ENCODE measurements at places on chromosomes 5 and 9. TPM values are rescaled to one million over a fixed set of nuclear protein-coding genes. Genes with fewer than 3 reads are reported as not detected.

- DNase-seq = no peak
Observed at GRCh38 chr9:125663127-125663526, 43.9 kb downstream of the MAPKAP1 start.

DNA sequence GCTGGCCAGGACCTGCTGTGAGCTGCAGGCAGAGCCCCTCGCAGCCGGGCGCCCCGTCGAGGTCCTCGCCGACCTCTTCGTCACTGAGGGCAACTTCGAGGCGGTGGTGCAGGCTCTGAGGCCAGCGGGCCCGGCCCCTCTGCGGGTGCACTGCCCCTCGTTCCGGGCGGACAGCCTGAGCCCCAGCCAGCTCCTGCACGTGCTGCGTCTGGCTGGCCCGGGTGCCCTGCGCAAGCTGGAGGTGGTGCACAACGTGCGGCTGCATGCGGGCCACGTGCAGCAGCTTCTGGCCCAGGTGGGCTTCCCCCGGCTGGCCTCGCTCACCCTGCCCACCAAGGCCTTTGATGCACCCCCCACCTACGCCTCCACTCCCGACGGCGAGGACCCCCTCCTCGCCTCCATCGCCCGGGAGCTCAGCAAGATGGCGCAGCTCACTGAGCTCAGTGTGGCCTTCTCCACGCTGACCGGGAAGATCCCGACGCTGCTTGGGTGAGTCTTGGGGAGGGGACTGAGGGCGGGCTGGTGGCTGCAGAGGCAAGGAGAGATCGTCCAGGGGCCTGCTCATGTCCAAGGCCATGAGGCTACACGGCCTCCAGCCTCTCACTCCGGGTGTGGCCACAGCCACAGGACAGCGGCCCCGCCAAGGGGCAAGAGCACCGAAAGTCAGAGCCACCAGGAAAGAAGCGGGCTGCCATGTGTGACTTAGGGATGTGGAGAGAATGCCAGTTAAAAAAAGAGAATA lies 825 bp downstream of the LRRC14B start:
- no peak for DNase-seq

The TMEM245 gene
- total RNA-seq = 38.9 TPM

The PCDHB5 gene
- total RNA-seq = 10.6 TPM

The DMGDH gene
- 7.3 TPM for total RNA-seq

GRCh38 chr5:123651234-123651633 lies 139.3 kb downstream of the CSNK1G3 start:
- no peak for DNase-seq

The CYLC2 gene
- total RNA-seq = not detected

The ZNF618 gene
- total RNA-seq = 17.1 TPM

GRCh38 chr5:163758283-163758711 lies 252.9 kb downstream of the MAT2B start:
- DNase-seq = no peak

DNA sequence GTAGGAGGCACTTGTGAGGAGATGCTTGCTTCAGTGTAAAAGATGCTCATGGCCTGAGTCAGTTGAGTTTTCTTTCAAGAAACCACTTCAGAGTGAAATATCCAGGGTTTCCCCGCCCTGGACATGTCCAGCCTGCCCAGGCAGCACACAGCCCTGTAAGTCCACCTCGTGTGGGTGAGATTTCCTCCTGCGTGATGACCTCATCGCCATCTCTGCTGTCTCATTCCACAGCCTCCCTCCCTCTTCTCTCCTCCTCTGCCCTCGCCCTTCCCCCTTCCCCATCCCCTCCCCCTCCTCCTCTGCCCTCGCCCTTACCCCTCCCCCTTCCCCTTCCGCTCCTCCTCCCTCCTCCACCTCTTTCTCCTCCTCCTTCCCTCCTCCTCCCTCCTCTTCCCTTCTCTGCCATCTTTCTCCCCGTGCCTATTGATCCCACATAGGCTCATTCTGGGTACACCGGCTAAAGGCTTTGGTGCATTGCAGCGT lies 34.0 kb upstream of the NCS1 start:
- DNase-seq = peak; percentile 23

DNA sequence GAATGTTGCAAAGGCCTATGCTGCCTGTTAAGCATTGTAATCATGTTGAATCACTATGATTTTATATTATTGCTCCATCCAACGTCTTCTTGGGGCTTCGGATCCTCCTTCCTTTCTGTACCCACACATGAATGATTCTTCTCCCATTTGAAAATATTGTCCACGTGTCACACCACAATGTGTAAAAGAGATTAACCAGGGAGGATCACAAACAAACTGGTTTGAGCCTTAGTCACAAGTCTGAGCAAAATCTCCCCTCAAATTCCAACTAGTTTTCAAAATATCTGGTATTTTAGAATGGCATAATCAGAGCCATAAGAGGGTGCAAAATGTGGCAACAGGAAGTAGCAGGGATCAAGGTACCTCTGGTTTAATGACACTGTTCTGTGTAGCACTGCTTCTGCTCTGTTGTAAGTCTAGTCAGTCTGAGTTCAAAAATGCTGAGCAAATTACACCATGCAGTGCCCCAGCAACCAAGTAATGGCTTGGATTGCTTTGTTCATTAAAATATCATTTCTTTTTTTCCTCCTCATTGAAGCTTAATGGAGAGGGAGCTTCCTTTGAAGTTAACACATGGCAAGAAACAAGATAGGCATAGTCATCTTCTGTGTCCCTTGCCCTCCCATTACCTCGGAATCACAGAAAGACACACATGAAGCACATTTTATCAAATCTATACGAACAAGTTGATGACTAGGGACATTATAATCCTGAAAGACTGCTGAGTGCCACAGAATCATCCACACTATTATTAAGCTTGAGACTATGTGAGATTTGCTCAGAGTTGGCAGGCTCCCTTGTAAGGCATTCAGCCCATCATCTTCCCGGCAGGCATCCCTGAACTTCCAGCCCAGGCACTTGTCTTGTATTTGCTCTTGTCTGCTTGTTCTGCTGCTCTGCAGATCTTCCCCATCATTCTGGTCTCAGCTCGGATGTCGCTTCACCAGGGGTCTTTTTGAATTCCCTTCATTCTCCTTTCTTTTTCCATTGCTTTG lies 102.0 kb upstream of the PRLR start:
- DNase-seq = no peak

DNA sequence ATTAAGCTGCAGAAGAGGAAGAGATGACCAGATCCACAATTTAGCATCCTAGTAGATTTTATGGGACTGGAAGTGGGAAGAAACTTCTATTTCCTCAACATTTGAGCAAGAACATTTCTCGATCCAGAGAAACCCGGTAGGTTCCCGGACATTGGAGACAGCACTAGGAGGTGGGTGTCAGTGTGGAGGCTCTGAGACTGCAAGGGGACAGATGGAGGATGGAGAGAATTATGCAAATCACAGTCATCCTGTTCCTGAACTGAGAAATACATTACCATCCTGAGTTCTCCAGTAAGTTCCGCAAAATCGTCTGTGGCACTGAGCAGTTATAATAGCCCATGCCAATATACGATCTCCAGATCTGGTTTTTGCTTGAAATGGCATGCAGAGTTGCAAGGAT lies 25.6 kb downstream of the GLDC start:
- no peak for DNase-seq

DNA sequence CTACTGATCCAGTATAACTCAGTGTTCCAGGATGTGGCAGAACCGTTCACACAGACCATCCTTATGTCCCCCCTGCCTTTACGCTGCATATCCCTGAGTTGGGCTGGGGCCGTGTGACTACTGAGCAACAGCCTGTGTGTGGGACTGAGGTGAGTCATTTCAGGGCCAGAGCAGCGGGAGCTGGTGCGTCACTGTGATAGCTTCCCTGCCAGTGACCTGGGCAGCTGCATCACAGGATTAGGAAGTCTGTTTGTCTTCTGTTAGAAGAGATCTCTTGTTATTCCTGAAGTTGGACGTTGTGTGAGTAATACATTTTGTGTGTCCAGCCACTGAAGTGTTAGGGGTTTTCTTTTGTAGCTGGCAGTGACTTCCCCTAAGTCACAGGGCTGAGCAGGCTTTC lies 35.6 kb downstream of the TPPP start:
- DNase-seq = no peak

DNA sequence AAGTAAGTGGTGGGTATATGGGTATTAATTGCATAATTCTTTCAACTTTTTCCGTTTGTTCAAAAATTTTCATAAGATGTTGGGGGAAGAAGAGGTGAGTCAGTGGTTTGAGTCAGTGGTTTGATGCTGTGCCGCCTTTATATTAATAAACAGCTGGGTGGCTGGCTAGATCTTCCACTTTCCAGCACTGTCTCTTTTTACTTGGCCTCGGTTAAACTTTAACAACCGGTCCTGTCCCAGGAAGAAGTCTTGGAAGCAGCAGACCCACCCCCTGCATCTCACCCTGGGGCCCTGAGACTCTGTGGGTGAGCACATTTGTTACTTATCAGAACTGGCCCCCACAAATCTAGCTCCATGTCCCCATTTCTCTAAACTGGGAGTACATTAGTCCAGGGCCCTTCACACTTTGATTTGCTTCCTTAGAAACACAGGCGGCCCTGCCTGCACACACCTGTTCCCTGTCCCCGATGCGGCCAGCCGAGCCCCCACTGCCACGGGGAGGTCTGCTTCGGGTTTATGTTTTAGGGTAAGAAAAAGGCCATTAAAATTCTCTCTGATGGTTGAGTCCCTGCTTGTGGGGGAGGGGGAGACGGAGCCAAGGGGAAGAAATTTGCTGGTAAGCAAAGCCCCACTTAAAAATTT lies 90.7 kb downstream of the PTCH1 start:
- peak; percentile 59 for DNase-seq

- no peak for DNase-seq
Observed at GRCh38 chr5:174352681-174353080, 307.2 kb downstream of the NSG2 start.

DNA sequence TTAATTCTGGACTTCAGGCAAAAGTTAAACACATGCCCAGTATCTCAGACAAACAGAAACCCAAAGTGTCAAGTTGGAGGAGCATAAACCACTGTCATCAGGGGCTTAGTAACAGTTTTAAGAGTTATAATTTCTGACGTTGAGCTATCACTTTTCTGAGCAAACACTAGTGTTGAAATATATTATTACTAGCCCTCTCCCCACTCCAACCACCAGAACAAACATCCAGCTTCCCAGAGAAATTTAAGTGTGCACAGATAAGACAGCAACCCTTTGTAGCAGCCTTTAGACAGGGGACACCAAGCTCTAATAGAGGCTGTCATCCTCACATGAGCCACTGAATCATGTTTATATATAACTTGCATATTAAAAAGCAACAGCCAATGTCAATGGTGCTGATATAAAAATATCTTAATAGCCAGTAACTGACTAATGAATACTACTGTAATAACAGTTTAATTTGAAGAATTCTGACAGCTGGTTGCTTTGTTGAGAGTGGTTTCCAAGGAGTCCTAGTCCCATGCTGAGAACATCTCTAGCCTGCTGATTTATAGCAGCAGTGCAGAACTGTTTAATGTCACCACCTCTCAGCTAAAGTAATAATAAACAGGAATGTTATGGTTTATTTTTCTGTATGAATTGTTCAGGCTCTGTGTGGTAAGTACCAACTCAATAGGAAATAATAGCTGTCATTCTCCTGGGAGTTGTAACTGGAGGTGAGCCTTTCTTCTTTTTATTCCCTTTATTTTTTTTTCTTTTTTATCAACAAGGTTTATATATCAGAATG lies 528.7 kb upstream of the ZNF608 start:
- DNase-seq = no peak

DNA sequence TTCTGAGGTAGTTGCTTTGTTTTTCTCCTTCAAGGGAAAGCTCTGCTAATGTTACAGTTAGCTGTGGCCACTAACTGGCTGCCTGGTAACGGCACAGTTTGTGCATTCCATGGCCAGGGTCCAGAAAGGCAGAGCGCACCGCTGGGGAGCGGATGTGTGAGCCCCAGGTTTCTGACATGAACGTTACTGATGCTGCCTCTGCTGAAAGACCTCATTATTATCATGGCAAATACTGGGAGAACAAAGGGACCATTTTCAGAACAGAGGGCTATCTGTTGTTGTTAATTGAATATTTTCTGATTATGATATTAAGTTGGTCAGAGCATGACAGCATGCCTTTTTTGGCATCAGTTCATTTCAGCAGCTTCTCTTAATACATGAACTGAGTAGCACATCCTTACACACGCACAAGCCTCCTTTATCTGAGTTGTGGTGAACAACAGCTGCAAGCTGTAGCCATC lies 134.1 kb downstream of the NUDT12 start:
- peak; percentile 73 for DNase-seq

DNA sequence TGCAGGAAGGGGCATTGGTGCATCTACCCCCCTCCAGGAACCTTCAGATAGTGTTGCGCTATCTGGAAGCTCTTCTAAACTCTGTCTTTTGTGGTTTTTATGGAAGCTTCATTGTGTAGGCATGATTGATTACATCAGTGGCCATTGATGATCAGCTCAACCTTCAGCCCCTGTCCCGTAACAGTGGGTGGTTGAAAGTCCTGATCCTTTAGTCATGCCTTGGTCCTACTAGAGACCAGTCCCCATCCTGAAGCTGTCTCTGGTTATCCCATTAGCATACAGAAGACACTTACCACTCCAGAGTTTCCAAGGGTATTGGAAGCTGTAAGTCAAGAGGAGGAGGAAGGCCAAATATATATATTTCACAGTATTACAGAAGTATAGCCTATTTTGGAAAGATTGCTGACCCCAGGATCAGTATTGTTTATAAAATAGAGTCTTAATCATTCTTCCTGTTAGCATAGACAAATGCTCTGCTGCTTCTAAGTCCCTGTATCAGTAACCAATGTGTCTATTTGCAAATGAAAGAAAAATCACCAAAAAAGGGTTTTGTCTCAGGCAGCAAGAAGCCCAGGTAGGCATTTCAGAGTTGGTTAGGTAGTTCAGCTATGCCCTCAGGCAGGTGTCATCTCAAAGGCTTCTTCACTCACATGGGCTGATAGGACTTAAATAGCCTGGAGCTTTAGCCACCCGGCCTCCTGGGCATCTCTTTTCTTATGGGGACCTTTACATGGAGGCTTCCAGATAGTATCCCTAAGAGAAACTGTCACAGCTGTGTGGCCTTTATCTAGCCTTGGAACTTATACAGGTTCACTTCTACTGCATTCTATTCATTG lies 41.6 kb downstream of the SPIN1 start:
- DNase-seq = no peak

DNA sequence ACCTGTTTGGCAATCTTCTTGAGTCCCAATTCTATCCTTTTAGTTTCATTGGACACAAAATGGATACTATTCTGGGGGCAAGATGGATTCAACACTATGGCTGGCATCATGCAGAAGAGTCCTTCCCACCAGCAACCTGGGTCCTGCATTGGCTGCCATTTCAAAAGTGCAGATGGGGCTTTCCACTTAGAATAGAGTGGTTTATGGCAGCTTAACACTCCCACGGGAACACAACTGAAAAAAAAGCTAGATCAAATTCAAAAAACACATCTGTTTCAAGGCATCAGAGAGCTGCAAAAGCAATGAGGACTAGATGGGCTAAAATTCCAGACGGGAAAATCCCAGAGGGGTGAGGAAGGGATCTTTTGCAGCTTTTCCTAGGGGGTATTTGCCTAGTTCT lies 11.2 kb upstream of the HMHB1 start:
- DNase-seq = no peak

The BSPRY gene
- total RNA-seq = 47.0 TPM

The SSNA1 gene
- total RNA-seq = 79.1 TPM

The COL23A1 gene
- not detected for total RNA-seq

- no peak for DNase-seq
Observed at GRCh38 chr5:96637196-96637595, 25.0 kb upstream of the CAST start.

The CATSPER3 gene
- total RNA-seq = 0.52 TPM
